T-helper 2 cell (primary cell): ENCODE measurements at places on chromosomes 16 and 17.

- DNase-seq, result no peak
These were observed 154.0 kb downstream of the ZNF423 start for GRCh38 chr16:49701789-49702494.

- no peak for DNase-seq
These were observed 28.0 kb upstream of the DUSP14 start for GRCh38 chr17:37461668-37462067.

- DNase-seq, result no peak
These were observed 31.2 kb upstream of the CAPN15 start for GRCh38 chr16:496097-496886.

- no peak for DNase-seq
These were observed 75.5 kb upstream of the GNG13 start for GRCh38 chr16:876041-876335.

- DNase-seq, result no peak
These were observed 12.5 kb downstream of the CALCOCO2 start for GRCh38 chr17:48843187-48843900.

DNA sequence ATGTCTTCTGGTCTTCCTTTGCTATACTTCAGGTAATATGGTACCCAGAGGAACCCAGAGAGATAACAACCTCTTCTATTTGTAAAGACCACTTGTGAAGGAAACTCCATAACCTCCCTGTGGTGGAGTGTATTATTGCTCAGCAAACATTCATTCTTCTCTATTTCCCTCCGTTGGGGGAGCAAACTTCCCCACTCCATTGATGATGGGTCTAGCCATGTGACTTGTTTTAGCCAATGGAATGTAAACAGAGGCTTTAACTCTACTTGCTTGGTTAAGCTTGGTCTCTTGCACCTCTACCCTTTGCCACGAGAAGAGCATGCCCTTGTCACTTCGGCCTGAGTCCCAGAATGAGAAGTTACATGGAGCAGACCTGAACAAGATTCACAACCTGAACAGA lies 30.0 kb upstream of the SKAP1 start:
- no peak for DNase-seq

- DNase-seq, result no peak
These were observed 6.4 kb downstream of the PPY start for GRCh38 chr17:43935926-43936261.

GRCh38 chr16:78815713-78816112 lies 716.3 kb downstream of the WWOX start:
- no peak for DNase-seq

GRCh38 chr16:12539185-12539929 lies 264.3 kb downstream of the CPPED1 start:
- peak; percentile 96 for DNase-seq

GRCh38 chr16:48959204-48959603 lies 322.4 kb downstream of the CBLN1 start:
- no peak for DNase-seq

DNA sequence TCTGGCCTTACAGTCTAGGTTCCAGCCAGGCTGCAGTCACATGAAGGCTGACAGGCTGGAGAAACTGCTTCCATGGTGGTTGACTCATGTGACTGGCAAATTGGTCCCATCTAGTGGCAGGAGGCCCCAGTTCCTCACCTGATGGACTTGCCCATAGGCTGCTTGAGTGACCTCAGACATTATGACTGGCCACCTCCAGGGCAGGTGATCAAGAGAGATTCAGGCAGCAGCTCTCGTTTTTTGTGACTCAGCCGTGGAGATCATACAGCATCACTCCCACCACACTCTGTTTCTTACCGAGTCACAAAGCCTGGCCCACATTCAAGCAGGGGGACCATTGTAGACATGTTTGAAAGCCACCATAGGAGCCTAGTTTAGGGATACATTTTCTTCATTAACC lies 34.5 kb downstream of the SIAH1 start:
- no peak for DNase-seq

- DNase-seq, result no peak
These were observed at the start of gene PPL for GRCh38 chr16:4936991-4937781. Gene PPL (minus strand): TSS chr16:4937148. CDS start chr16:4937045, 103 bp downstream.

- DNase-seq, result peak; percentile 35
These were observed 817 bp downstream of the PSKH1 start for GRCh38 chr16:67893743-67894399.

GRCh38 chr16:50275428-50276325 lies 9.3 kb downstream of the ADCY7 start:
- DNase-seq, result no peak

DNA sequence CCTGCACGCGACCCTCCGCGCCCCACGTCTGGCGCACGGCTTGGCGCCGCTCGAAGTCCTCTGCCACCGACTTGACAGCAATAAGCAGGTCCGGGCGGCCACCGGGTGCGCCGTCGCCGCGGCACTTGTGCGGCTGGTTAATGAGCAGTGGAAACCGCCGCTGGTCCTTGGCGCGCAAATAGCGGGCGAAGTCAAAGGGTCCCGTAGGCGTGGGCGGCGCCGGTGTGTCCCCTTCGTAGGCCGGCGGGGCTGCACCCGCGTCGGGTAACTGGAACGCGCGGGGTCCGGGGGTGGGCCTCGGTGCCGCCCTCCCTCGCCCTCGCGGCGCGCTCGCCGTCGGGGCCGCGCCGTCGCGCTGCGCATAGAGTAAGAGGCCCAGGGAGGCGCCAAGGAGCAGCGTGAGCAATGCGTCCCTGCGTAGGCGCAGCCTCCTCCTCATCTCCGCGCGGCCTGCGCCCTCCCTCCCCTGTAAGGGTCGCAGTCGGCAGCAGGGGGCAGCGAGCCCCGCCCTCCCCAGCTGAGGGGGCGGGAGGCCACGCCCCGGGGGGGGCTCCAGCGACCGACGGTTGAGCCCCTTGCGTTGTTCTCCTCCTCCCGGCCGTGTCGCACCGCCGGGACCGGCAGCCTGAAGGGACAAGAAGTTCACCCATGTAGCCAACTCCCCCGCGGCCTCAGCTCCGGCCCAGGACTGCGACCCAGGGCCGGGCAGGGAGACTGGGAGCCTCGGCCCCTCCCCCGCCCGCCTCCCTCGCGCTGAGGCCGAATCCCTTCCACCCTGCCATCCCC lies 558 bp downstream of the B3GNT9 start:
- DNase-seq, result peak; percentile 84
